ENCODE measurements at places on chromosomes 2 and 18. TPM values are rescaled to one million over a fixed set of nuclear protein-coding genes. Genes with fewer than 3 reads are reported as not detected.

The GBX2 gene
- polyA plus RNA-seq = 0.92 TPM

The GATA6 gene
- not detected for polyA plus RNA-seq

The HOXD8 gene
- not detected for polyA plus RNA-seq

The NT5DC4 gene
- polyA plus RNA-seq = not detected

The TMEM163 gene
- polyA plus RNA-seq = 3.1 TPM

The AGAP1 gene
- 17.4 TPM for polyA plus RNA-seq

The ADGRF3 gene
- polyA plus RNA-seq = 0.12 TPM

The SDC1 gene
- polyA plus RNA-seq = 14.9 TPM

The CLEC4F gene
- not detected for polyA plus RNA-seq

The HJURP gene
- polyA plus RNA-seq = 1.3 TPM

The CTIF gene
- polyA plus RNA-seq = 50.2 TPM

The CHST10 gene
- 76.1 TPM for polyA plus RNA-seq

The PKDCC gene
- polyA plus RNA-seq = 37.4 TPM

The DES gene
- polyA plus RNA-seq = not detected

The IL1A gene
- polyA plus RNA-seq = 0.14 TPM

The DSEL gene
- 33.6 TPM for polyA plus RNA-seq

The NPHP1 gene
- 8.0 TPM for polyA plus RNA-seq

The CACNB4 gene
- polyA plus RNA-seq = 29.0 TPM

The LRP2 gene
- polyA plus RNA-seq = 1.8 TPM

The CYS1 gene
- polyA plus RNA-seq = not detected

The ELAC1 gene
- polyA plus RNA-seq = 20.6 TPM

The SLC5A7 gene
- not detected for polyA plus RNA-seq

The RAD51AP2 gene
- 0.54 TPM for polyA plus RNA-seq

The CETN1 gene
- polyA plus RNA-seq = not detected

The SCYGR4 gene
- polyA plus RNA-seq = not detected
